ENCODE measurements at places on chromosomes 5 and 9.

DNA sequence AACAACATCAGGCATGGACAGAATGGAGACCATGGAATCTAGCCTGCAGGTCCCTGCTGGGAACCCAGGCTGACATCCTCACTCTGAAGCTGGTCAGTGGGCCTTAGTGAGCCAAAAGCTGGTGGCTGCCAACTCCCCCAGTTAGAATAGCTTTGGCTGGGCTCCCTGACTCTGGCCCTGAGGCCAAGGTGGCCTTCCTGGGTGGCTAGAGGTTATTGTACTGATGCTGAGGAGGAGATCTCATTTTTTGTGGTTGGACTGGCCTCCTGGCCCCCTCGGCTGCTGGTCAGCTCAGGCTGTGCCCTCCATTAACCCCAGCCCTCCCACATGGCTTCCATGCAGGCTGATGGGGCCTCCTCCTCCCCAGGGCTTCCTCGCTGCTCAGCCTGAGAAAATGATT, 101.2 kb upstream of the PANK3 start:
- no peak for DNase-seq

DNA sequence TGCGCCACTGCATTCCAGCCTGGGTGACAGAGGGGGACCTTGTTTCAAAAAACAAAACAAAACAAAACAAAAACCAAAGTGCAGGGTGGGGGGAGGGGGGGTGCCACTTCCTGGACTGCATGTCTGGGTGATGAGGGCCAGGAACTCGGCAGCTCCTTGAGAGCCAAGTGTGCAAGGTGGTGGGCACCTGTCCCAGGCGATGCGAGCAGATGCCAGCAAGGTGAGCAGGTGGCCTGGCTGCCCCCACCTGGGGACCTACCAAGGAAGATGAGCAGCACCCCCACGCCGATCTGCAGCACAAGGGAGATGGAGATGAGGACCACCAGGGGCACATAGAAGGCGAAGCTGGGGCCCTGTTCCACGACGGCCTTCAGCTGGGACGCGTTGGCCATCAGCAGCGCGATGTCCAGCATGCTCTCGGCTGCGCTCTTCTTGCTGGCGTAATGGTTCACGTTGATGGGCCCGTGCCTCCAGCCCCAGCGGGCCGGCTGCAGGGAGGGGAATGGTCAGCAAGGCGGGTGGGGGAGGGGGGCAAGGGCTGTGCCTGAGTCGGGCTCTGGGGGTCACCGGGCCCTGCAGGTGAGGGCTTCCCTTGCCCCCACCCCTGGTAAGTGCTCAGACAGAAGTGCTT, 7.8 kb downstream of the NINJ1 start:
- DNase-seq: no peak

- no peak for DNase-seq
These were observed 559 bp downstream of the SLC38A9 start for GRCh38 chr5:55711507-55712022.

- DNase-seq: no peak
These were observed 442.6 kb downstream of the MAT2B start for GRCh38 chr5:163947848-163948666.

- DNase-seq: no peak
These were observed 125.8 kb upstream of the ZNF366 start for GRCh38 chr5:72633041-72633445.

GRCh38 chr5:95808686-95809413, 13.7 kb downstream of the GLRX start:
- DNase-seq: no peak

- no peak for DNase-seq
These were observed 75.0 kb downstream of the STK10 start for GRCh38 chr5:172113036-172113435.

GRCh38 chr5:21185536-21185935, 1197.5 kb upstream of the CDH18 start:
- no peak for DNase-seq

DNA sequence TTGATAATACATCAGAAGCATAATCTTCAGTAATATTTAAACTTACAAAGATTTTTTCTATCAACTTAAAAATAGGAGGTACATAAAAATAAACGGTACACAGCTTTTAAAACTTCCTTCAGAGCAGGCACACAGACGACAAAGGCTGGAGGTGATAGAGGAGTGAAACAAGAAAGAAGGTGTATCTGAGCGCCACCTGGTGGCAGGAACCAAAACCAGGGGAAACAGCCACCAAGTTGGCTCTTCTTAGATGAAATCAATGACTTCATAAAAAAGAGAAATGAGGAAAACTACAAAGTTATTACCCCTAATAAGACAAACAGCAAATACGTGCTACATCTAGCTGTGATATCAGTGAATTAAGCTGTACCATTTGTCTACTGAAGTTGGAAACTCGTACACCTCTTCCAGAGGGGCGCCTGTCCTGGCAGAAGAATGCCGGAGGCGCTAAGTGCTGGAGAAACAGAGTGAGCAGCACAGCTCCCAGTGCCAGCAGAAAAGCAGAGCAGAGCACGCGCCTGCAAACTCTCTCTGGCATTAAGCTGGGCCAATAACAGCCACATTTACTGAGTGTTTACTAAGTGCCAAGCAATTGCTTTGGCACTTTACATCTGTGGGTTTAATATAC, 85.9 kb downstream of the SETX start:
- peak; percentile 64 for DNase-seq

- DNase-seq: no peak
These were observed 42.5 kb upstream of the BASP1 start for GRCh38 chr5:17174965-17175364.

GRCh38 chr5:152622628-152623027, 217.5 kb upstream of the NMUR2 start:
- no peak for DNase-seq

DNA sequence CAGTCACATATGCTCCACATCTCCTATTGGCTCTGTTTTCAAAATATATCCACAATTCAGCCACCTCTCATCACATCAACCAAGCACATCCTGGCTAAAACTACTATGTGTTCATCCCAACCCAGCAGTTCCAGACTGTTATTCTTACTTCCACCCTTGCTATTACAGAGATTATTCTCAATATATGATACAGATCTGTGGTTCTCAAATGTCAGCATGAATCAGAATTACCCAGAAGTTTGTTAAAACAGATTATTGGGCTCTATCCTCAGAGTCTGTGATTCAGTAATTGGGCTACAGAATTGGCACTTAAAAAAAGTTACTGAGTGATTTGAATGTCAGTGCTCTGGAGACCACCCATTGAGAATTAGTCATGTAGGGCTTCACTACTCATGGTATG, 78.8 kb upstream of the IZUMO3 start:
- DNase-seq: no peak

DNA sequence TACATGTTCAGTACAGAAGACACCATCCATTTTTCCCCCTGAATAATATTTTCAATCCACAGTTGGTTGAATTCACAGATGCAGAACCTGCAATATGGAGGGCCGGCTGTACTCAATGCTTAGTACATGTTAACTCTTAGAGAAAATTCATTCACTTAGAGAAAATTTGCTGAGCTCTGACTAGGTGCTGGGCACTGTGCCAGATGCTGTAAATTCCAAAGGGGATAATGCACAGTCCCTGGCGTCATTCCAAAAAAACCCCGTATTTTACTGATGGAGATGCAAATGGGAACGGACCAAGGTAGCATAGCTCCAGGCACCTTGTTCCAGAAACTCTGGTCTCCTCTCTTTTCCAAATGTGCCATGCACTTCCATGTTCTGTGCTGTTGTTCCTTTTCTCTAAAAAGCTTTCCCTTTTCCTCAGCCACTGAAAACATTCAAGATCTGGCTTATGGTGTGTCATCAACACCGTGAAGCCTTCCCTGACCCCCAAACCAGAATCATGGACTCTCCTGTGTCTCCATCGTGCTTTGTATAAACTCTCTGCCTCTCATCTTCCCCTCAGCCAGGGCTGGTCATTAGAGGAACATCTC, 55.7 kb upstream of the COL15A1 start:
- peak; percentile 9 for DNase-seq

GRCh38 chr9:20823051-20823450, 139.0 kb downstream of the FOCAD start:
- no peak for DNase-seq

DNA sequence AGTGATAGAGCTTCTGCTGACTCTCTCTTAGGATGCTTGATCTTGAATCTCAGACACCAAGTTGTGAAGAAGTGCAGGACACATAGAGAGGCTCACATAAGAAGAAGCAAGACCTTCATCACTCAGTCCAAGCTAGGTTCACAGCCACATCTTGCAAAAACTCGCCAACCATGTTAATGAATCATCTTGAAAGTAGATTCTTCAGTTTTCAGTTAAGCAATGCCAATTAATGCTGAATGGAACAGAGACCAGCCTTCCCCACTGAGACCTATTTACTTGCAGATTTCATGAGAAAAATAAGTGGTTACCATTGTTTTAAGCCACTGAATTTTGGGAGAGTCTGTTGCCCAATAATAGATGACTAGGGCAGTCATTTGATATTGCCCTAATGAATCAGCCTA, 217.7 kb upstream of the EDIL3 start:
- DNase-seq: no peak
